ENCODE measurements at places on chromosomes 11 and 22. TPM values are rescaled to one million over a fixed set of nuclear protein-coding genes. Genes with fewer than 3 reads are reported as not detected.

GRCh38 chr11:12156301-12157140 lies 46.1 kb downstream of the MICAL2 start:
- peak overlapping the region; percentile 28 for H3K27ac ChIP-seq
- no peak overlapping the region for H3K4me3 ChIP-seq
- no peaks in the 10 kb centered on the region for H3K27me3 ChIP-seq
- H3K4me1 ChIP-seq: peaks cover 17% of the 10 kb centered on the region
- H3K36me3 ChIP-seq: no peaks in the 10 kb centered on the region

- no peaks in the 10 kb centered on the region for H3K36me3 ChIP-seq
- H3K4me1 ChIP-seq: peaks cover 17% of the 10 kb centered on the region
- H3K27ac ChIP-seq: peak overlapping the region; percentile 67
- DNase-seq: no peak
- H3K27me3 ChIP-seq: no peaks in the 10 kb centered on the region
These were observed 1.3 kb downstream of the PARVB start for GRCh38 chr22:44025171-44026065.

GRCh38 chr22:39684702-39685281 lies 114.2 kb downstream of the CACNA1I start:
- no peaks in the 10 kb centered on the region for H3K4me1 ChIP-seq
- H3K27me3 ChIP-seq: no peaks in the 10 kb centered on the region
- H3K36me3 ChIP-seq: no peaks in the 10 kb centered on the region
- H3K27ac ChIP-seq: no peak overlapping the region
- H3K4me3 ChIP-seq: no peak overlapping the region

- no peak overlapping the region for H3K27ac ChIP-seq
- H3K4me1 ChIP-seq: peaks cover 87% of the 10 kb centered on the region
- H3K27me3 ChIP-seq: no peaks in the 10 kb centered on the region
- no peak overlapping the region for H3K4me3 ChIP-seq
These were observed 8.0 kb downstream of the IL10RA start for GRCh38 chr11:117993988-117994745.

DNA sequence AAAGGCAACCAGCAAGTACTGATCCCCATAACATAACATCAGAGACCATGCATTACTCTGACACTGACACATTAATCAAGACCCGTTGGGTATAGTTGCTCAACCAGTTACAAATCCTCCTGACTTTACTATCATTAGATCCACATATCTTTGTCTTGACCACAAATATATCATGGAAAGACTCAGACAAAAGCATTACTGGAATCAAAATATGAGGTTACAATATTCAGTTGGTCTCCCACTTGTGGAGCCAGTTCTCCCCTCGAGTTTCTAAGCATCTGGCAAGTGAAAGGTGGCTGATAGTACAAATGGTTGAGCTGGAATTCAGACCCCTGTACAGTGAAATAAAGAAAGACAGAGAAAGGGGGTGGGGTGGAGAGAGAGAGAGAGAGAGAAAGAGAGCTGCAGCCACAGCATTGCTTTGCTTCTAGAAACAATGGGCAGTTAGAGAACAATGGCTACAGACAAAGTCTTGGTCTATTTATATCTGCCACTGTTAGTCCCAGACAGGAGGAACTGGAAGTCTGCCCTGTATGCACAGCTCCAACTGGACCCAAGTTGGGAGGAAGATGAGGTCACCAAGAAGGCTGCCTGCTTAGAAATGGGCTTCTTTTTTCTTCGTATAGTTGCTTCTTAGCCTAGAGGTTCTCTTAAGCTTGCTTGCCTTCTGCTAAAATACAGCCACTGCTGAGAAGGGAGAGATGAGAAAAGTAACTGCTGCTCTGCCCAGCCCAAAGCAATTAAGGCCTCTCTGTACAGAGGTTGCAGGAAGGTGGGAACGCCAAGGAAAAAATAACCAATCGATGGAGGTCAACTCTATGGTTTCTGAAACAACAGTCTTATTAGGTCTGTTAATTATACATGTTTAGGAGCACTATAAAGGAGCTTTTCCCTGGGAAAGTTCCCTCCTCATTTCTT lies 85.5 kb downstream of the ETS1 start:
- peak overlapping the region; percentile 37 for H3K4me3 ChIP-seq
- H3K27ac ChIP-seq: no peak overlapping the region
- no peak for DNase-seq

DNA sequence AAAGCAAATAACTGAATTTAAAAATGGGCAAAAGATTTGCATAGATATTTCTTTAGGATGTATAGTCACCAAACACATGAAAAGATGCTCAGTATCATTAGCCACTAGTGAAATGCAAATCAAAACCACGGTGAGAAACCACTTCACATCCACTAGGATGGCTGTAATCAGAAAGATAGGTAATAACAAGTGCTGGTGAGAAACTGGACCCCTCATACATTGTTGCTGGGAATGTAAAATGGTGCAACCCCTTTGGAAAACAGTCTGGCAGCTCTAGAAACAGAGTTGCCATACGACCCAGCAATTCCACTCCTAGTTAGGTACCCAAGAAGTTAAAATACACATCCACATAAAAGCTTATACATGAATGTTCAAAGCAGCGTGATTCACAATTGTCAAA lies 16.3 kb downstream of the RPUSD4 start:
- peaks cover 20% of the 10 kb centered on the region for H3K36me3 ChIP-seq
- no peak overlapping the region for H3K4me3 ChIP-seq
- no peaks in the 10 kb centered on the region for H3K4me1 ChIP-seq
- no peaks in the 10 kb centered on the region for H3K27me3 ChIP-seq
- no peak overlapping the region for H3K27ac ChIP-seq

- no peaks in the 10 kb centered on the region for H3K36me3 ChIP-seq
- H3K27ac ChIP-seq: no peak overlapping the region
- DNase-seq: peak; percentile 11
- H3K27me3 ChIP-seq: no peaks in the 10 kb centered on the region
- no peaks in the 10 kb centered on the region for H3K4me1 ChIP-seq
- H3K4me3 ChIP-seq: no peak overlapping the region
These were observed 106.8 kb downstream of the RBFOX2 start for GRCh38 chr22:35921777-35922176.

DNA sequence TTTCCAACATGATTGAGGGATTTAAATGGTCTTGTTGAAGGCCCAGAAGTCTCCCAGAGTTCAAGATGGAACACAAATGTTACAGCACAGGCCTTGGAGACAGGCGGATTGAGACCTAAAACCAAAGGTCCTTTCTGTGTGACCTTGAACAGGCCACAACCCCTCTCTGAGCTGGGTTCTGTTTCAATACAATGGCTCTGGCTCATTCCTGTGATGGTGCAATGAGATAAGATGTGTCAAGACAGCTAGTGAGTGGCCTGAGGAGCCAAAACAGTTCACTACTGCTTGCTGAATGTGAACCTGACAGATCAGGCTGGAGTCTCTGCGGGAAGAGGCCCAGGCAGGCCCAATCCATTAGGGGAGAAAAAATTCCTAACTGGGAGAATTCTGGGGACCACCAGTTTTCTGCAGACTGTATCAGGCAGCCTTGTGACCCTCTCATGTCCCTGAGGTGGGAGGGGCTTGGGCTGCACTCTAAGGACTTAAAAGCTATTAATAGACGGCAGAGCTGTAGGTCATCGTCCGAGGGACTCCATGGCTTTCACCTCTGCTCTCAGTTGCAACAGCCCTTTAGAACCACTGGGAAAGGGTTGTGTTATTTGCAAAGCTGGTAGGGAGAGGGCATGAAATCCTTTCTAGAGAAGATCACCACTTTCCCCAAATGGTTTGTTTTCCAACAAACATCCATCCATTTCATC lies 126.1 kb upstream of the TEAD1 start:
- H3K36me3 ChIP-seq: no peaks in the 10 kb centered on the region
- no peak for DNase-seq
- H3K4me3 ChIP-seq: no peak overlapping the region
- no peak overlapping the region for H3K27ac ChIP-seq
- no peaks in the 10 kb centered on the region for H3K4me1 ChIP-seq

Gene MYRF
- total RNA-seq: 0.93 TPM

Gene MIOX
- 0.31 TPM for total RNA-seq
